G401 (cell line): ENCODE measurements at places on chromosomes 7 and 10. TPM values are rescaled to one million over a fixed set of nuclear protein-coding genes. Genes with fewer than 3 reads are reported as not detected.

Gene TMEM178B
- 0.31 and 1.1 TPM in 2 replicates for total RNA-seq

Gene FBXL13
- total RNA-seq, result 1.7 and 4.7 TPM in 2 replicates

Gene PLAU
- total RNA-seq, result 124 and 143 TPM in 2 replicates

Gene TLX1
- 0.14 TPM in 1 of 2 replicates, not detected in the other for total RNA-seq

Gene FGFBP3
- 248 and 252 TPM in 2 replicates for total RNA-seq

Gene SYT15B
- 0.06 TPM in 1 of 2 replicates, not detected in the other for total RNA-seq
